ENCODE measurements at places on chromosomes 11 and 22. TPM values are rescaled to one million over a fixed set of nuclear protein-coding genes. Genes with fewer than 3 reads are reported as not detected.

CTSF gene
- polyA plus RNA-seq = 95.5 TPM

OR10D3 gene
- polyA plus RNA-seq = not detected

TRIM77 gene
- not detected for polyA plus RNA-seq

PPP6R2 gene
- polyA plus RNA-seq = 29.8 TPM

EMID1 gene
- 62.5 TPM for polyA plus RNA-seq

GSTP1 gene
- 757 TPM for polyA plus RNA-seq

CTNND1 gene
- polyA plus RNA-seq = 221 TPM

THRSP gene
- 0.21 TPM for polyA plus RNA-seq

NECTIN1 gene
- polyA plus RNA-seq = 36.6 TPM

OR5P2 gene
- polyA plus RNA-seq = not detected

IFITM1 gene
- 45.6 TPM for polyA plus RNA-seq

- DNase-seq = no peak
These were observed 8.4 kb upstream of the MMP12 start for GRCh38 chr11:102883141-102883540.

DNA sequence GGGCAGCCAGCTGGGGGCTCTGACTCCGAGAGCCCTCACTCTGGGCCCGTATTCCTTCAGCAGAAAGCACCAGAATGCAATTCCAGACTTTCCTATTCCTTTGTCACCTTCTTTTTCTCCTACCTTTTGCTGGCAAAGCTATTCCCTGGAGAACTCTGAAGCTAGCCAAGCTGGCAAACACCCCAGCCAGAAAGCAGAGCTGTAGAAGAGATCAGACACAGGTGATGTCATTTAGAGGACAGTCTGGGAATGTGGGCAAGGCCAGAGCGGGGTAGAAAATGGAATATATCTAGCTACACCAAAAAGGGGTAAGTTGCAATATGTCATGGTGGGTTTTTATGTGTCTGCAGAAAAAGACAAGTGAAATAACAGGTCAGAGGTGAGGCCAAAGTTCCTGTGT is 205.1 kb downstream of the NXPE2 start:
- DNase-seq = no peak

DNA sequence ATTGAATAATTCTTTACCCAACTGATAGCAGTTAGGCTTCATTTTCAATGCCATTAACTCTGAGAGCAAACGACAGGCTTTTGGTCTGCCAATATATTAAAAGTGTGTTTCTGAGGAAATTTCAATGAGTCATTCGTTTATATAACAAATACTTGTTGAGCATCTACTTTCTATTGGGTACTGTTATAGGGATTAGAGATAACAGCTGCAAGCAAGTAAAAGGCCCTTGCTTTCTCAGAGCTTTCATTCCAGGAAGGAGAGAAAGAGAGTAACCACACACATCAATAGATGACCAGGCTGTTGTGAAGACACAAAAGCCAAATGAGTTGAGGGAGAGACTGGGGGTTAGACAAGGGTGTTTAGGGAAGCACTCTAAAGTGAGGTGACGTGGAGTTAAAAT is 35.7 kb downstream of the CD44 start:
- DNase-seq = no peak

- DNase-seq = no peak
These were observed 38.6 kb downstream of the PACSIN2 start for GRCh38 chr22:42976217-42976933.

GRCh38 chr11:8036002-8036802 is 44.8 kb upstream of the TUB start:
- DNase-seq = no peak

DNA sequence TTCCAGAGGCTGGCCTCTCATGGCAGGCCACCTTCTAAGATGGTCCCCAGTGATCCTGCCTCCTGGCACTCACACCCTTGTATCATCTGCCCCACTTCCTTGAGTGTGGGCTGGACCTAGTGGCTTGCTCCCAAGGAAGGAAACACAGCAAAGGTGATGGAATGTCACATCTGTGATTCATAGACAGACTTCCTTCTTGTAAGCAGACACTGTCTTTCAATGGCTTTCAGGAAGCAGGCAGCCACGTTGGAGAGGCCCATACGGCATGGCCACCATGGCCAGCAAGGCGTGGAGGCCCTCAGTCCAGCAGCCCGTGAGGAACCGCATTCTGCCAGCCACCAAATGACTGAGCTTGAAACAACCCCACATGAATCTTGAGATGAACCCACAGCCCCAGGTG is 11.3 kb downstream of the LMO1 start:
- no peak for DNase-seq

GRCh38 chr11:128906185-128907050 is 15.3 kb downstream of the KCNJ5 start:
- DNase-seq = no peak

GRCh38 chr11:124586238-124586860 is 16.6 kb downstream of the OR8A1 start:
- DNase-seq = peak; percentile 38

DNA sequence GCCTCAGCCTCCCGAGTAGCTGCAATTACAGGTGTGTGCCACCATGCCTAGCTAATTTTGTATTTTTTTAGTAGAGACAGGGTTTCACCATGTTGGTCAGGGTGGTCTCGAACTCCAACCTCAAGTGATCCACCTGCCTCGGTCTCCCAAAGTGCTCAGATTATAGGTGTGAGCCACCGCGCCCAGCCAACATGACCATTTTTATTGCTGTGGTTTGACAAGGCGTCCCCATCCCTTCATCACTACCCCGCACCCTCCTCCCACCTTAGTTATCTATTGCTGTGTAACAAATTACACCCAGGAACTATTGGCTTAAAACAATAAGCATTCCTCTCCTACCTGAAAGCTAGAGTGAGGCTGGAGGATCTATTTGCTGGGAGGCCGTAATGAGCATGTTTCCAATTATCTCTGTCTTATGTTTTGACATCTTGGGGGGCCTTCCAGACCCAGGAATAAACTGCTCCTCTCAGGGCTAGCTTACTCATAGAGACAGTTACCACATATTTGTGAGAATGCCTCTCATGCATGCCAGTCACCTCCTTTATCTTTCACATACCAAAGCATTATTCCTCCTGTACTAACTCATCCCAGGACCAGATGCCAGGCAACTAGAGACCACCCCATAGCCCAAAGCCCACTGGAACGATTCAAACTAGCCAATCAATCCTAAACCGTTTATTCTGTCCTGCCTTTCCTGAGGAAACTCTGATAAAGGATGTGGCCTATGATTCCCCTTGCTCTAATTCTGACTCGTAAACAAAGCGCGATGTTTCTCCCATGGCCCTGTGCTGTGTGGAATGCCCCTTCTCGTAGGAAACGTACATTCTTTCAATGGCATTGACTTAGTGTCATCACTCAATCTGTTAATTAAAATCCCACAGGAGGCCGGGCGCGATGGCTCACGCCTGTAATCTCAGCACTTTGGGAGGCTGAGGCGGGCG is 19.4 kb downstream of the SNU13 start:
- no peak for DNase-seq

DNA sequence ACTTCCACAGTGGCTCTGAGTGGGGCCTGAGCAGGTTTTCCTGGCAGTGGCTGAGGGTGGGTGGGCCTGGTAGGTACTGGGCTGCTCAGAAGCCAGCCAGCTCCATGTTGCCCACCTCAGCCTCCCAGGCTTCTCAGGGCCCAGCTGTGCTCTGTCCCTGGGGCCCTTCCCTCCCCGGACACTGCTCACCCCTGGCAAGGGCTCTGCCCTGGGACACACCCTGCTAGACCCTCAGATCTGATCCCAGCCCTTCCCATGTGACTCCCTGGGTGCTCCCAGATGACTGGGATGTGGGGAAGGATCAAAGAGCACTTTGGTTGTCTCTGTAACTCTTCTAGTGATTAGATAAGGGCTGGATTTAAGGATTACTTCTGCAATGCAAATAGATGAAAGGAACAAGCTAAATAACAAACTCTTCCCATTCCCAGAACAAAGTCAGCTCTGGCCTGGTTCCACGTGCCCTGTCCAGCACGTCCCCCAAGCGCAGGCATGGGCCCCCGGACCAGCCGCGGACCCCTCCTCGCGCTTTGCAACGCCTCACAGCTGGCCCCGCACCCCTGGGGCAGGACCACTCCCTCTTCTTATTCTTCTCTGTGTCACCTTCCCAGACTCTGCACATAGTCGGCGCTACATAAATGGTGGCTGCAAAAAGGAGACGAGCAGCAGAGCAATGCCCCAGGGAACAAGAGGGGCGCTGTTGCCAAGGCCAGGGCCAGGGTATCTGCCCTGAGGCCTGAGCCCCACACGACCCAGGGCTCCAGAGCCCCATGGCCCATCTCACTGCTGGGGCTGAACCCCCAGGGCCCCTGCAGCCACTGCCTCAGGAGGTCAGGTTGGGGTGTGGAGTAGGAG is 5.7 kb upstream of the KRTAP5-6 start:
- DNase-seq = no peak

DNA sequence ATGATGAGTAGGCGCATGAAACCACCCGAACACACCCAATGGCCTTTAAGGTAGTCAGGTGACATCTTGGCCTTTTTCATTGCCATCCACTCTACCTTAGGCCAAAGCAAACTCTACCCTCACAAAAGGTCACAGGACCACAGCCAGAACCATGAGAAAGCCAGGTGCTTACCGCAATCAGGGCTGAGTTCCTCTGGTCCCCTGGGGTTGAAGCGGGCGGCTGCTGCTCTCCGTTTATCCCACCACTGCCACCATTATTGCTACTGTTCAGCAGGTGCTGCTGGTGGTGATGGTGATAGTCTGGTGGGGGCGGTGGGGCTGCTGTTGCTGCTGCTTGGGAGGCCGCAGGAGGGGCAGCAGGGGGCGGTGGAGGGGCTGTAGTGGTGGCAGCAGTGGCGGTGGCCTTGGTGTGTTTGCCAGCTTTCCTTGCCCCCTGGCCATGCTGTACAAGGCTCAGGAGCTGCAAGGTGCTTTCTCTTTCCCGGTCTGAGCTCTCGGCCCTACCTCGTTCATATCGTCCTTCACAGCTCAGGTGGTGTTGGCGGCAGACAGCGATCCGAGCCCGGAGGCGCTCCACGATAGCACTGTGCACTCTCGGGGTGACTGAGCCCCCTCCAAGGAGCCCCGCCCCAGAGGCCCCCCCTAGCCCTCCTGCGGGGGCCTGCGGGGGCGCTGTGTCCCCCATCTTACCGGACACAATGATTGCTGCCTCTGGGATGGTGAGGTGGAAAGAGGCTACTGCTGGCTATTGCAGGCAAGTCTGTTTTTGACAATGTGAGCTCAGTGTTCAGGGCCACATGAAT is 1.6 kb downstream of the MAML2 start:
- no peak for DNase-seq

DNA sequence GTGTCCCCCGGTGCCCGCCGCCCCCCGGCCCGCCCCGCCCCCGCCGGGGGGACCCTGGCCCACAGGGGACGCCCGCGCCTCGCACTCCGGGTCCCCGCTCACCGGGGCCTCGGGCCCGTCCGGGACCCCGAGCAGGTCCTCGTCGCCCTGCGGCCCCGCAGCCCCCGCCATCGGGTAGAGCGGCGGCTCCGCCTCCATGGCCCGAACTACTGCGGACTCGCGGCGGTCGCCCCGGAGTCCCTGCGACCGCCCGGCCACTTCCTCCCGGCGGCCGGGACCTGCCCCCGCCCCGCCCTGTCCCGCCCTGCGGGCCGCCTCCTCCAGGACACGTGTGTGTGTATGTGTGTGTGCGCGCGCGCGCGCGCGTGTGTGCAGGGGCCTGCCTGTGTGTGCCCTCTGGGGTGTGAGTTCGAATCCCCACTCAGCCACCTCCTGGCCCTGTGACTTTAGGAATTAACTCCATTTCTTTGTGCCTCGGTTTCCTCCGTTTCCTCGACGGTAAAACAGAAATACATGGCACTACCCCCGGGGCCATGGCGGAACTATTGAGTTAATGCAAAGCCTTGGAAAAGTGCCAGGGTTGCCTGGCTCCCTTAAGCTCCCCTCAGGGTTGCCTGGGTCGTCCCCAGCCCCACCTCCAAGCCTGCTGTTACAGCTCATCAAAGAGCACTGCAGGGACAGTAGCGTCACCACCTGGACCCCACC is at the start of gene UNC93B1:
Gene UNC93B1, minus strand, starts transcription at position 252 of the 705 bp plus-strand sequence. Its CDS starts 54 bp downstream, at position 198.
- DNase-seq = no peak

Measured in right renal cortex interstitium (tissue), 3 donors.